AG08396 (cell line): ENCODE measurements at places on chromosomes 4 and X.

DNA sequence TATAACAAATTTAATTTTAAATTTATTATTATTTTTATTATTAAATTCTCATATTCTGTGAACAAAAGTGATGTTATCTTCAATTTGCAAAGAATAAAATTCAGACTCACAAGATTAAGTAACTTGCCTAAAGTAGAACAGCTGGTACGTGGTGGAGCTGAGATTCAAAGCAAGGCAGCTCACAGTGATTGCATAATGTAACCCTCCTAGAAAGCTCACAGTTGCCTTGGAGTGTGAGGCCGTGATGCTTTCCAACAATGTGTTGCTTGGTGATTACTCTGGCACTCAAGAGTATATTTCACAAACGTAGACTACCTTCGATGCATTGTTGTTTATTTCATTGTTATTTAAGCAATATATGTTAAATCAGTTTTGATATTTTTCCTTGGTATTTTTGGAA is 1039.2 kb upstream of the PABPC4L start:
- DNase-seq: no peak

DNA sequence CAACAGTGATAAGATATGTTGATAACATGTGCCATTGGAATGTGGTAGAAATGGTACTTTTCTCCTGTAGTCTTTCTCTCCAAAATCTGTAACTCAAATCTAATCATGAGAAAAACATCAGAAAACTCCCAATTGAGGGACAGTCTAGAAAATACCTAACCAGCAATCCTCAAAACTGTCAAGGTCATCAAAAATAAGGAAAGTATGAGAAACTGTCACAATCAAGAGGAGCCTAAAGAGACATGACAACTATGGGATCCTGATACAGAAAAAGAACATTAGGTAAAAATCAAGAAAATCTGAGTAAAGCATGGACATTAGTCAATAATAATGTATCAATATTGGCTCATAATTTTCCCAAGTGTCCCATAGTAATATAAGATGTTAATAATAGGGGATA is 124.5 kb upstream of the PPP1R2C start:
- no peak for DNase-seq

DNA sequence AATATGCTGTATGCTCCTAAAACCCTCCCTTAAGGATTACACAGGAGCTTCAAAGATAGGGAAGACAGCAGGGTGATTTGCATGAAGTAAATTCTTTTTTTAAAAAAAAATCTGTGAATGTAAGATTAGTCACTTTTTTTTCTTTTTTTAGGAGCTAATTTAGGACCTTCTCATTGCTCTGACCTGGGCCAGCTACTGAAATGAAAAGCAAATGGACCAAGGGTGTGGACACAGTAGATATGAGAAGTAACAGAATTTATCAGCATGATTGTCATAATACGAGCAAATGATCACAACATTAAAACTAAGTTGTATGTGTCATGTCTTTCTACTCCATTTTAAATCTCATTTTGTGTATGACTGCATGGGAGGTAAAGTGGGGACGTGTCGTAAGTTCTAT is 6.6 kb upstream of the FGF5 start:
- DNase-seq: no peak

DNA sequence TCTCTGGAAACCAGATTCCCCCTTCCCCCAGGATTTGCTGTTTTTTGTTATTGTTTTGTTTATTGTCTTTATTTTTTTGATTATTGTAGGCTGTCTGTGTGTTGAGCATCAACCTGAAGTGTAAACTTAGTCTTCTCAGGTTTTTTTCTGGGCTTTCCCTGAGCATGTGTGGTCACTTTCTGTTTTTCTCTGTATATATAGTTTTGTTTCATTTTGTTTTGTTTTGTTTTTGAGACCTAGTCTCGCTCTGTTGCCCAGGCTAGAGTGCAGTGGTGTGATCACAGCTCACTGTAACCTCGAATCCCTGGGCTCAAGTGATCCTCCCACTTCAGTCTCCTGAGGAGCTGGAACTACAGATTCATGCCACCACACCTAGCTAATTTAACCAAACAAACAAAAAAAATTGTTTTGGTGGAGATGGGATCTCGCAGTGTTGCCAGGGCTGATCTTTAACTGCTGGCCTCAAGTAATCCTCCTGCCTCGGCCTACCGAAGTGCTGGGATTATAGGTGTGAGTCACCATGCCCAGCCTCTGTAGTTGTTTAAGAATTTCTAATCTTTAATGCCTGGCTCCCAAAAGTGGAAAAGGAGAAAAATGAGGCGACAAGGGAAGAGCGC is 9.1 kb downstream of the IL13RA1 start:
- no peak for DNase-seq

DNA sequence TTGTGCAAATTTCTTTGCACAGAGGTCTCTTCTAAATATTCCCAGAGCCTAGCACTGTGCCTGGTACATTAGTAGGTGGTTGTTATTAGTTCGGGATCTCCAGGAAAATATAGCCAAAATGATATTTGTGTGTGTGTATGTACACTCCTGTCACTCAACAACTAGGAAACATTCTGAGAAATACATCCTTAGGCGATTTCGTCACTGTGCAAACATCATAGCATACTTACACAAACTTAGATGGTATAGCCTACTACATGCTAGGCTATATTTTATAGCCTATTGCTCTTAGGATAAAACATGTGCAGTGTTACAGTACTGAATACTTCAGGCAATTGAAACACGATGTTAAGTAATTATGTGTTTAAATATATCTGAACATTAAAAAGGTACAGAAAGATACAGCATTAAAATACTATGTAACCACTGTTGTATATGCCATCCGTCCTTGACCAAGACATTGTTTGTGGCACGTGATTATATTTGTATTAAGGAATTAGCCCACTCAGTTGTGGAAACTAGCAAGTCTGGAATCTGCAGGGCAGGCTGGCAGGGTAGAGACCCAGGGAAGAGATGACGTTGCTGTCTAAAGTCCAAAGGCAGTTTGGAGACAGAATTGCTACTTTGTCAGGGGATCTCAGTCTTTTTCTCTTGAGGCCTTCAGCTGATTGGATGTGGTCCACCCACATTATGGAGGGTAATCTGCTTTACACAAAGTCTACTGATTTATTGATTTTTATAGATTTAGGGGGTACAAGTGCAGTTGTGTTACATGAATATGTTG is 106.9 kb downstream of the COL4A6 start:
- no peak for DNase-seq

- DNase-seq: no peak
Measured at GRCh38 chr4:125325733-125326132, 11.0 kb downstream of the FAT4 start.

DNA sequence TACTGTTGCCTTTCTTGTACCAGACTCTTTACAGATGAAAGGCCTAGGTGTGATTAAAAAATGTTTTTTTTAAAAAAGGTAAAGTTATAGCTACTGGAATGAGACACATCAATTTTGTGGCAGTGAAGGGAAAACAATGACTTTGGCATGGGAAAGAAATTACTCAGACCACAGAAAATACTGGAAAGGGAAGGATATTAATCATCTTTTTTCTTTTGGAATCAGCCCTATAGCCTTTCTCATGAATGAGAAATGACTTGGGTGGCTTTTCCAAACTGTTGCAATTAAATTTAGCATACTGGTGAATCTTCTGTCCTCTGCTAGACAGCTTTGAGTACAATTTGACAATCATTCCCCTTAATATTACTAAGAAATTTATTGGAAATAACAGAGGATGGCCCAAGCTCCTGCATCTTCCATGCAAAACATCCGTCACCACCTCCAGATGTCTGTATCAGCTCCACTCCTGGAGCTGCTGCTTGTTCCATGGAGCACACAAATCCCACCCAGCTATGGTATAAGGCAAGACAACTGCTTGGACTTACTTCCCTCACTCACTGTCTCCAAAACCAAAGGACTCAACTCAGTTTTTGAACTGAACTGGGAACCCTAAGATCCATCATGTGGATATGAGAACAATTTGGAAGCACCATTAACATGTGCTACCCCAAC is 97.6 kb upstream of the ARSJ start:
- no peak for DNase-seq

GRCh38 chr4:100657187-100657586 is 139.4 kb upstream of the EMCN start:
- DNase-seq: no peak

- DNase-seq: no peak
Measured at GRCh38 chrX:16718824-16719333, 533 bp upstream of the SYAP1 start.

DNA sequence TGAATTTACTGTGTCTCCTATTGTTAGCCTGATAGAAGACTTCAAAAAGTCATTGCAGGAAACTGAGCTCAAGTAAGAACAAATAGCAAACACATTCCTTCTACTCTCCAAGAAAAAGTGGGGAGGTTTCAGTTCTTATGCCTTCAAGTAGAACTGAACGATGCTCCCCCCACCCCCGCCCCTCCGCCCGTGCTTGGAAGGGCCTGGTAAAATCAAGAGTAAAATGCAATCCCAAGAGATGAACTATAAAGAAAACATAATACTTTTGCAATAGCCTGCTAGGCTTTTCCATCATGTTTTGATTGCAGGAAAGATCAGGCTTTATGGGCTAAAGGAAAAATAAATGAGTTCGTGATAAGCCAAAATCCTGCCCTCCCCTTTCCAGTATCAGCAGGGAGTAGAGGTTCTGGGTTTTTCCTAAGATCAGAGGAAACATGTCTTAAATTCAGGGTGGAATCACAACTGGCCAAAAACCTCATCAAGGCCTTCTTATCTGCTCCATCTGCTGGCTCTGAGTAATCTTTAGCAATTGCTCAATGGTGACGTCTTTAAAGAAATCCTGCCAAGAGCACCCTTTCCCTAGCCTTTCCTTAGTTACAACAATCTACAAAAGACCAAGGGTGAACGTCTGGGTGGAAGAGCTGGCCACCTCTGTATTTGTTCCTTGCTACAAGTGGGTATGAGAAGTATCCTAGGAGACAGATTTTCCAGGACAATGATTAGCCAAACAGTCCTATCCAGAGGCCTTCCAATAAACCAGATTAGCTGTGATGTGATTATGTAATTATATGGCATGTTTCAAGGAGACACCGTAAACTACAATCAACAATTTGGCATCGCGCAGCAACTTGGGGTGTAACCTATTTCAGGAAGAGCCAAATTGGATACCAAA is 66.3 kb upstream of the FAM9C start:
- peak; percentile 21 for DNase-seq

- DNase-seq: no peak
Measured at GRCh38 chr4:126697748-126698147, 935.0 kb upstream of the INTU start.

GRCh38 chrX:48278958-48279357 is 23.8 kb downstream of the SSX1 start:
- DNase-seq: peak; percentile 3
